Ovary (tissue), 10 donors: ENCODE measurements at places on chromosomes 2 and 18. TPM values are rescaled to one million over a fixed set of nuclear protein-coding genes. Genes with fewer than 3 reads are reported as not detected.

- H3K27ac ChIP-seq = no peak overlapping the region
- no peak overlapping the region for H3K4me3 ChIP-seq
- no peaks in the 10 kb centered on the region for H3K36me3 ChIP-seq
- no peaks in the 10 kb centered on the region for H3K27me3 ChIP-seq
- no peaks in the 10 kb centered on the region for H3K4me1 ChIP-seq
Measured at GRCh38 chr2:6103949-6104348, 411.8 kb downstream of the SOX11 start.

- no peak overlapping the region for H3K4me3 ChIP-seq
- DNase-seq = no peak
- H3K27me3 ChIP-seq = no peaks in the 10 kb centered on the region
Measured at GRCh38 chr2:163011000-163011399, 172.4 kb upstream of the KCNH7 start.

DNA sequence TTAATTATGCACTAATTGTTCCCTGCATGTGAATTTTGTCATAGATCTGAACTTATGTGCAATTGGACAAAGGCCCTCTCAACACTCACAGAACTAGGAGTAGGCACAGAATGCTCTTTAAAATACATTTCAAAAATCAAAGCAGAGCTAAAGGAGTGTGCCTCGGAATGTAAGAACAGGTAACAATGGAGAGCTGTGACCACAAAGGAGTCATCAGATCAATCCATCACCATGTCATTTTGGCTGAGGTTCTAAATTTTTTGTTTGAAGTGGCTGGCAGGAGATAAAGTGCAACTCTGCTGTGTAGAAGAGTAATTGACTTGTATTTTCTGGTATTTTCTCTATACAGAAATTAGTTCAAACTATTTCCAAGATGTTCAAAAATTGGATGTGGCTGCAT lies 155.4 kb downstream of the NRP2 start:
- H3K27ac ChIP-seq = no peak overlapping the region
- H3K36me3 ChIP-seq = no peaks in the 10 kb centered on the region
- DNase-seq = no peak
- H3K4me1 ChIP-seq = peaks cover 10% of the 10 kb centered on the region
- H3K27me3 ChIP-seq = no peaks in the 10 kb centered on the region

DNA sequence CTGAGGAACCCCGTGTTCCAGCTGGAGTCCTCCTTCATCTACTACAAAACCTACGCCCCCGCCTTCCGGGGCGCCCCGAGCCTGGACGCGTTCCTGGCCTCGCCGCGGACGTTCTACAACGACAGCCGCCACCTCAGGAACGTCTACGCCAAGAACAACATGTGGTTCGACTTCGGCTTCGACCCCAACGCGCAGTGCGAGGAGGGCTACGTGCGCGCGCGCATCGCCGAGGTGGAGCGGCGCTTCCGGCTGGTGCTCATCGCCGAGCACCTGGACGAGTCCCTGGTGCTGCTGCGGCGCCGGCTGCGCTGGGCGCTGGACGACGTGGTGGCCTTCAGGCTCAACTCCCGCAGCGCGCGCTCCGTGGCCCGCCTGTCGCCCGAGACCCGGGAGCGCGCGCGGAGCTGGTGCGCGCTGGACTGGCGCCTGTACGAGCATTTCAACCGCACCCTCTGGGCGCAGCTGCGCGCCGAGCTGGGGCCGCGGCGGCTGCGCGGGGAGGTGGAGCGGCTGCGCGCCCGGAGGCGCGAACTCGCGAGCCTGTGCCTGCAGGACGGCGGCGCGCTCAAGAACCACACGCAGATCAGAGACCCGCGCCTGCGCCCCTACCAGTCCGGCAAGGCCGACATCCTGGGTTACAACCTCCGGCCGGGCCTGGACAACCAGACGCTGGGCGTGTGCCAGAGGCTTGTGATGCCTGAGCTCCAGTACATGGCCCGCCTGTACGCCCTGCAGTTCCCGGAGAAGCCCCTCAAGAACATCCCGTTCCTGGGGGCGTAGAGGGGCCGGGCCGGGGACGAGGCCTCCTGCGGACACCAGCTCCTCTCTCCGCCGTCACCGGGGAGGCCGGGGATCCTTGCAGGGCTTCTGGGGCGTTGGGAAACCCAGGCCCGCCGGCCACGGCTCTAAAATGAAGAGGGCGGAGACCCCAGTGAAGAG lies 5.3 kb upstream of the NEU4 start:
- no peaks in the 10 kb centered on the region for H3K36me3 ChIP-seq
- DNase-seq = peak; percentile 38
- H3K27me3 ChIP-seq = no peaks in the 10 kb centered on the region

DNA sequence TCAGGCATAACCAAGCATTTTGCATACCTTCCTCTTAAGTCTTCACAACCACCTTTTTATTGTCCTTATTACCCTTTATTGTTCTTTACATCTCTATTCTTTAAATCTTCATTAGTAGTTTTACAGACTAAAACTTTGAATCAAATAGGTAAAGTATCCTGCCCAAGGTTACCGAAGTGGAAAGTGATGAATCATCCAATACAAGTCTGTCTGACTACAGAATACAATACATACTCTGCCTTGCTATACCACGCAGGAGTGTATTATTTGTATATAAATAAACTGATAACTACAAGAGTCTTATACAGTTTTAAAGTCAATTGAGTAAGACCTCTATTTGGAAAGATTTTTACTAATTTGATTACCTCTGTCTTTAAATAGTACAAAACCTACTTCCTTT lies 196.0 kb downstream of the ZEB2 start:
- no peak overlapping the region for H3K27ac ChIP-seq
- H3K4me1 ChIP-seq = peaks cover 2% of the 10 kb centered on the region
- no peaks in the 10 kb centered on the region for H3K36me3 ChIP-seq
- no peaks in the 10 kb centered on the region for H3K27me3 ChIP-seq
- no peak overlapping the region for H3K4me3 ChIP-seq

DNA sequence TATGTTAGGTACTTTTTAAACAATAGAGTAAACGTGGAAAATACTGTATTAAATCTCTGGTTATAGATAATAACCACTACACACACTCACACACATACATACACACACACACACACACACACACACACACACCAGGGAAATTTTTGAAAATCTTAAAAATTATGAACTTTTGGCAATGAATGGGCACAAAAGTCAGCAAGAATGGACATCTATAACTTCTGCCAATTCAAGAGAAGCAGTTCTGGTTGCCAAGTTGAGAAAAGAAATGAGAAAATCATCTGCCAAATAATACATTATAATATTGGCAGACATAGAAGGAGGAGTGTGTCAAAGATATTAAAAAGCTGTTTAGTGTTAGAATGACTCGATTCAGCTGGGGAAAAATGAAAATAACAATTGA lies 42.9 kb upstream of the TMEM178A start:
- no peak overlapping the region for H3K27ac ChIP-seq
- no peak overlapping the region for H3K4me3 ChIP-seq
- H3K27me3 ChIP-seq = no peaks in the 10 kb centered on the region
- no peaks in the 10 kb centered on the region for H3K36me3 ChIP-seq

DNA sequence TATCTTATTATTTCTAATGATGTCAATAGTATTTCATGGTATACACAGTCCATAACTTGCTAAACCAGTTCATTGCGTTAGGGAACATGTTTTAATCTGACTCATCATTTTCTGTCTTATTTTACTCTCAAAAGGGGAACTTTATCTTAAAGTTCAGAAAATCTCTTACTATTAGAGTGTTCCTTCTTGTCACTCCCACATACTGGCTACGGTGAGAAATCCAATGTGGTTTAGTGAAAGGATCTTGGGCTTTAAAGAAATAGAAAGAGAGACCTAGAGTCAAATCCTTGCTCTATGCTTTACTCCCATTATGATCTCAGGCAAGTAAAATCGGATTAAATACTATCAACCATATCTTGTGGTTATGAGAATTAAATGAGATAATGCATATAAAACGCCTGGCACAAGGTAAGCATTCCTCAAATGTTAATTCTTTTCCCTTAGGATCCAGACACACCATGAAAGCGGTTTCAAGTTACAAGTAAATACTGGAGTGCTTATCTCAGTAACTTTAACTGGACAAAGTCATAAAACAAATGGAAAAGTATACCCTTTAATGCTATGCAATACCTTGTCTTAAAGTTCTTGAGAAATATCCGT lies 576.0 kb downstream of the ARHGAP15 start:
- peaks cover 1% of the 10 kb centered on the region for H3K4me1 ChIP-seq
- no peak overlapping the region for H3K27ac ChIP-seq
- H3K4me3 ChIP-seq = no peak overlapping the region
- H3K27me3 ChIP-seq = no peaks in the 10 kb centered on the region
- no peak for DNase-seq
- no peaks in the 10 kb centered on the region for H3K36me3 ChIP-seq

DNA sequence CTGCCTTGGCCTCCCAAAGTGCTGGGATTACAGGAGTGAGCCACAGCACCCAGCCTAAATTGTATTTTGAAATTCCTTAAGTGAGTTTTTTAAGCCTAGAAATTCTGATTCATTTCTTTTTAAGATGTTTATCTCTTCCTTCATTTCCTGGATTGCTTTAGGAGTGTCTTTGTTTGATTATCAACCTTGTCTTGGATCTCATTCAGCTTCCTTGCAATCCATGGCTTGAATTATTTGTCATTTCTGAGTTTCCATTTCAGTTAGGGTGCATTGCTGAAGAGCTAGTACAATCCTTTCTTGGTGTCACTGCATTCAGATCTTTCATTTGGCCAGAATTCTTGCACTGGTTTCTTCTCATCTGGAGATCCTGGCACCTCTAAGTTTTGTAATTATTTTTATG lies 606.4 kb upstream of the ZNF804A start:
- no peaks in the 10 kb centered on the region for H3K4me1 ChIP-seq
- no peaks in the 10 kb centered on the region for H3K27me3 ChIP-seq
- H3K27ac ChIP-seq = no peak overlapping the region
- H3K4me3 ChIP-seq = no peak overlapping the region
- H3K36me3 ChIP-seq = no peaks in the 10 kb centered on the region

DNA sequence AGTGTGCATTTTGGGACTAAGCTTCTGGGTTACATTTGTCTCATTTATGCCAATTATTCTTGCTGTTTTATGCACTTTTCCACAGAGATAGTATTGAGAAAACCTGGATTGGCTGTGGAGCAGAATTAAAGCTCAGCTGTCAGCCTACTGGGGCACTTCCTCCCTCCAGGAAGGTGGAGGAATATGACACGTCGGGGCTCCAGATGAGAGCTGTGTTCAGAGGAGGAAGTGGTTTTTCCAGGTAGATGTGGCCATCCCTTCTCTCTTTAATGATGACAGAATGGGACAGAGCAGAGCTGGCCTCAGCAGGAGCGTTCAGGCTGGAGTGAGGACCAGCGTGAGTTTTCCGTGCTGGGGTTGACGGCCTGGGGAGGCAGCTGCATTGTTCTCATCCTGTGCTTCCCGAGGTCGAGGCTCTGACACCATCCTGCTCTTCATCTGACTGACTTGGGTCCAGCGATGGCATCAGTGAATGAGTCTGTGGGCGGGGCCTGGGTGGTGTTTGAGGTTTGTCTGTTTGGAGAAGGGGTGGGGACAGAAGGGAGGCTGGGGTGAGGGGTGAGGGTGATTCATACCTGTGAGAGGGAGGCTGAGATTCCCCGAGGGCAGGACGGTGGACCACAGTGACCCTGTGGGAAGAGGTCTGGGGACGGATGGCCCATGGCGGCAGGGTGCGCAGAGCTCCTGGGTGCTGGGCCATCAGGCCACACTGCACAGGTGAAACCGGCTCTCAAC lies 207.0 kb downstream of the LDLRAD4 start:
- no peak overlapping the region for H3K4me3 ChIP-seq
- H3K4me1 ChIP-seq = no peaks in the 10 kb centered on the region
- H3K27me3 ChIP-seq = no peaks in the 10 kb centered on the region
- no peak overlapping the region for H3K27ac ChIP-seq

- no peaks in the 10 kb centered on the region for H3K4me1 ChIP-seq
- DNase-seq = no peak
- H3K36me3 ChIP-seq = no peaks in the 10 kb centered on the region
- no peak overlapping the region for H3K27ac ChIP-seq
Measured at GRCh38 chr2:191634791-191635190, 43.1 kb upstream of the NABP1 start.

DNA sequence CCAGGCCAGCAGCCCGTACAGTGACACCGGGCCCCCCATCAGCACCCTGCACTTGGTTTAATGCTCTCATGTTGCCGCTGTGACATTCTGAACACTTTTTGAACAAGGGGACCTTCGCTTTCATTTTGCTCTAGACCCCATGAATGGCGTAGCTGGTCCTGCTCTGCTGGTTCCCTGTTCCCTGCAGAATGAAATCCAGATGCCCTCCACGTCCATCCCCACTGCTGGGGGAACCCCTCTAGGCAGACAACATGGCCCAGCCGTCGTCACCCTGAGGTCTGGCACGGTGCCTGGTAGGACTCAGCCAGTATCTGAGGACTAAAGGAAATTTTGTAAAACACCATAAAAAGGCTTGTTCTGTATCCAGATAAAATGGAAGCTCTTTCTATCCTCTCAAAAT lies 128.6 kb downstream of the KCTD1 start:
- no peak overlapping the region for H3K4me3 ChIP-seq
- DNase-seq = no peak
- no peaks in the 10 kb centered on the region for H3K36me3 ChIP-seq
- H3K4me1 ChIP-seq = no peaks in the 10 kb centered on the region

DNA sequence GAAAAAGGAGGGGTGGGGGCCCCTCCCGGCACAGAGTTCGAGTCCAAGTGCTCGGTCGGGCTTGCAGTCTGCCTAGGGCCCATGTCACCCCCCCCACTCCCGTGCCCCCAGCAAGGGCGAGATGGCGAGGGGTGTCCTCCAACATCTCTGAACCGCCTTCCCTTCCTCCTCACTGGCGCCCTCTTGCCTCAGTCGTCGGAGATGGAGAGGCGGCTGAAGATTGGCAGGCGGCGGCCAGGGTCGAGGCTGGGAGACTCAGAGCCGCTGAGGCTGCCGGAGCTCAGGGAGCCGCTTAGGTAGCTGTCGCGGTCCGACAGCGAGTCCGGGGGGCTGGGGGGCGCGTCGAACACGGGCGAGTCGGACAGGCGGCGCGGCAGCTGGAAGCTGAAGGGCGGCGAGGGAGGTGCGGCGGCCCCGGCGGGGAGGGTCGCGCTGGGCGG lies 2.3 kb downstream of the ZFP36L2 start:
- DNase-seq = peak; percentile 60
- H3K4me1 ChIP-seq = peaks cover 21% of the 10 kb centered on the region
- no peaks in the 10 kb centered on the region for H3K36me3 ChIP-seq
- no peaks in the 10 kb centered on the region for H3K27me3 ChIP-seq
- peak overlapping the region; percentile 90 for H3K27ac ChIP-seq
- H3K4me3 ChIP-seq = peak overlapping the region; percentile 77

- DNase-seq = no peak
- H3K4me1 ChIP-seq = no peaks in the 10 kb centered on the region
- H3K27me3 ChIP-seq = no peaks in the 10 kb centered on the region
- no peak overlapping the region for H3K4me3 ChIP-seq
Measured at GRCh38 chr18:79769698-79770500, 27.8 kb upstream of the KCNG2 start.

Gene IL36RN
- total RNA-seq = not detected

Gene PKDCC
- 272 TPM for total RNA-seq

Gene SEPTIN10
- 74.8 TPM for total RNA-seq

Gene TUBA3E
- total RNA-seq = not detected

Gene CNDP1
- 0.15 TPM for total RNA-seq

Gene PAIP2B
- total RNA-seq = 13.0 TPM

Gene PROKR1
- not detected for total RNA-seq

Gene VIT
- 5.5 TPM for total RNA-seq

Gene MC4R
- total RNA-seq = not detected

Gene NHEJ1
- 15.4 TPM for total RNA-seq

Gene SPP2
- total RNA-seq = not detected
